ENCODE measurements at places on chromosomes 12 and 14. TPM values are rescaled to one million over a fixed set of nuclear protein-coding genes. Genes with fewer than 3 reads are reported as not detected.
A peak's percentile ranks its signal among the peaks of the same experiment; 100 is the strongest.

The FGF6 gene
- total RNA-seq, result not detected

DNA sequence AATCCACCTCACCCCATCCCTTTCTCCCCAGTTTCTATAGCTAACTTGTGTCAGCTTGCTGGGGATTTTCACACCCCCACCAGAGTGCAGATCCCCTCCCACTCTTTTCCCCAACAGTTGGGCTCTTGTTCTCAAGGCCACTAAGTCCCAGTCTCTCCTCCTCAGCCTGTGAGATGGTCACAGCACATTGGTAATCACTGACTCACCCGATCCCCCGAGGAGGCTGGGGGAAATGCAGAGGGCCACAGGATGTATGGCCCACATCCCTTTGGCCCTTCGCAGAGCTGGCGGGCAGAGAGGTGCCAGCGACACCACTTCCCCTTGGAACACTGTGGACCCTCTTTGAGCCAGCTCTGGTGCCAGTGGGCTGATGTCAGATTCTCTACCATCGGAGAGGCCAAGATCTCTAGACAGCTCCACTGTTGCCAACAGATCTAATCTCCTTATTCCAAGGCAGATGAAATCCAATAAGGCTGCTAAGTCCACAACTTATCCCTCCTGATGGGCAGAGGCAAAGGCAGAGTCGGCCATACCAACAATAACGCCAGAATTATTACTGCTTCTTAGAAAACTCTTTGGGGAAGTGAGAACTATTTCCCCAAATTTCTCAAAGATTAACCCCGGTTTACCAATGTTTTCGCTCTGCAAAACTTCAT lies 1.6 kb downstream of the FMNL3 start:
- peak; percentile 30 for DNase-seq

GRCh38 chr12:75489613-75490210 lies 9.2 kb downstream of the GLIPR1 start:
- DNase-seq, result no peak

The SERPINA12 gene
- total RNA-seq, result not detected

The AQP2 gene
- total RNA-seq, result not detected

The PMCH gene
- total RNA-seq, result not detected

The FAM90A1 gene
- total RNA-seq, result not detected

The OR6C70 gene
- total RNA-seq, result not detected

The GIT2 gene
- total RNA-seq, result 40.1 TPM

The SLC25A21 gene
- 0.82 TPM for total RNA-seq

DNA sequence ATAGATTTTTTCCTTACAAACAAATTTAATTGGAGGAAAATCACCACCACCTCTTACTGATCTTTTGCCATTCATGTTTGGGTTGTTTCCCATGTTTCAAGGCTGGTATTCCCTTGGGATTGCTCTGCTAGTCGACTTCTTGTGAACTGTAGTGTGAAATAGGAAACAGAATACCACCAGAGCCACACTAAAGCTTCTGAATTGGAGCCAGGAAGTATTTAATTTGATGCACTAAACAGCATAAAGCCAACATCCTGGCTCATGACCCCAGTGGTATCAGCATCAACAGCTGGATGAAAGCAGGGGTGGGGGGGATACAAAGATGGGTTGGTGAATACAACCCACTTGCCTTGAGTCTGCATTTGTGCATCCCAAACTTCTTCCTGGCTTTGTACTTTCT lies 127.5 kb downstream of the TBC1D30 start:
- no peak for DNase-seq

DNA sequence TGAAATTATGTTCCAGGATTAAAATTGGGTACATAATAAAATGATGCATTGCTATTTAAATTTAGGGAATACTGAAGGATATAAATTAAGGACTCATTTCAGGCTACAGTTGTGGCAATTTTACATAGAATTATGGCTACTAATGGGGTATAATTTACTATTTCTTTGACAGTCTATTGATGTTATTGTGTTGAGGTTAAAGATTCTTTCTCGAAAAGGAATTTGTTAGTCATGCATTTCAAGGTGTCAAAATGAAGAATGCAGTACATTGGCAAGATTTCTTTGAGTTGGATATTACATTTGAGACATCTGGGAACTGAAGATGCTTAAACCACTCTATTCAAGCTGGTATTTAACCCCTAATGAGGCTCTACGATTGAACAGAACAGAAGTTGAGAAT lies 28.3 kb downstream of the SLC5A8 start:
- no peak for DNase-seq

- DNase-seq, result no peak
Observed at GRCh38 chr14:64848239-64848638, 31.5 kb downstream of the SPTB start.

The CHGA gene
- total RNA-seq, result 9.2 TPM

GRCh38 chr12:40831916-40832315 lies 139.7 kb downstream of the CNTN1 start:
- DNase-seq, result no peak

GRCh38 chr12:113268136-113268535 lies 46.9 kb downstream of the TPCN1 start:
- no peak for DNase-seq

The TRMT5 gene
- total RNA-seq, result 10.4 TPM

The CYP27B1 gene
- total RNA-seq, result 2.5 TPM

The TNFAIP2 gene
- 25.1 TPM for total RNA-seq

The BTBD7 gene
- 44.3 TPM for total RNA-seq

The ABCC9 gene
- total RNA-seq, result 9.4 TPM

GRCh38 chr12:106845902-106846301 lies 71.4 kb downstream of the RIC8B start:
- DNase-seq, result no peak

- DNase-seq, result no peak
Observed at GRCh38 chr14:98935921-98936320, 336.1 kb downstream of the BCL11B start.

- DNase-seq, result peak; percentile 39
Observed at GRCh38 chr14:52446355-52446754, 106.0 kb downstream of the TXNDC16 start.

The PYGL gene
- 10.8 TPM for total RNA-seq

DNA sequence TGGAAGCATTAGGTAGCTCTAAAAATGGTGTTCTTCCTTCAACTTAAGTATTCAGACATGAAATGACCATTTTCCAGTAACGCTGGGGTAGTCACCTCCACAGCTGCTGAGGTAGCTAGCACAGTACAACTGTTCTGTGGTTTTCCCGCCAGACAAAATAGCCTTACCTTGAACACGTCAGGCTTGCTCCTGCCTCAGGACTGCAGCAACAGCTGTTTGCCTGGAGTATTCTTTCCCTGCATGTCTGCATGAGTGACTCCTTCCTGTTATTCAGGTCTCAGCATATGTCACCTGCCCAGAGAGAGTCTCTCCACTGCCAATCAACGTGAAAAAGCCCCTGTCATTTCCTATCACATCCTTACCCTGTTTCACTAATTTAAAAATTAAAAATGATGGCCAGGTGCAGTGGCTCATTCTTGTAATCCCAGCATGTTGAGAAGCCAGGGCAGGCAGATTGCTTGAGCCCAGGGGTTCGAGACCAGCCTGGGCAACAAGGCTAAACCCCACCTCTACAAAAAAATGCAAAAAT lies 37.9 kb downstream of the WDR89 start:
- DNase-seq, result no peak

DNA sequence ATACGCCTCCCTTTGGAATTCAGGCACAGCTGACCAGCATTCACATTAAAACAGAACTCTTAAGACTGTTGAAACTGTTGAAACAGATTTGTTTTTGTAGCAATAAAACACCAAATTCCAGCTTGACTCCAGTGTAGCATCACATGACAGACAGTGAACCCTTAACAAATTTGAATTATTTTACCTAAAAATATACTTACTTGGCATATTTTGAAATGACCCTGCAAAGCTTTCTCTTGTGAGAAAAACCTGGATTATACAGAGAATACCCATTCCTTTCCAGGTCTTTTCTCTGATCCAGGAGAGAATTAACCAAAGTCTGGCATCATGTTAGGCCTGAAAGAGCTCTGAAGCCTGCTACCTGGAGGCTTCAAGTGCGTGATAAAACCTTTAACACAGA lies 410.3 kb downstream of the FOXG1 start:
- DNase-seq, result no peak

The ANKRD52 gene
- 28.7 TPM for total RNA-seq

The AICDA gene
- not detected for total RNA-seq

The EPYC gene
- not detected for total RNA-seq

DNA sequence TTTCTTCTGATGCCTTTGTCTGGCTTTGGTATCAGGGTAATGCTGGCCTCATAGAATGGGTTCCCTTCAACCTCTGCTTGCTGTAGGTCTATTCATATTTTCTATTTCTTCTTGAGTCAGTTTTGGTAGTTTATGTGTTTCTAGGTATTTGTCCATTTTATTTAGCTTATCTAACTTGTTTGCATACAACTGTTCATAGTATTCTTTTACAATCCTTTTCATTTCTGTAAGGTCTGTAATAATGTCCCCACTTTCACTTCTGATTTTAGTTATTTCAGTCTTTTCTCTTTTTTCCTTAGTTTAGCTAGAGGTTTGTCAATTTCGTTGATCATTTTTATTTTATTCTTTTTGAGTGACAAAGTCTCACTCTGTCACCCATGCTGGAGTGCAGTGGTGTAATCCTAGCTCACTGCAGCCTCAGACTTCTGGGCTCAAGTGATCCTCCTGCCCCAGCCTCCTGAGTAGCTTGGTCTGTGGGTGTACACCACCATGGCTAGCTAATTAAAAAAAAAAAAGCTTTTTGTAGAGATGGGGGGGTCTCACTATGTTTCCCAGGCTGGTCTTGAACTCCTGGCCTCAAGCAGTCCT lies 11.7 kb downstream of the TTLL5 start:
- DNase-seq, result no peak

- DNase-seq, result no peak
Observed at GRCh38 chr12:55696141-55696540, 11.6 kb downstream of the ITGA7 start.

GRCh38 chr12:96056646-96057455 lies 21.5 kb upstream of the LTA4H start:
- no peak for DNase-seq

- no peak for DNase-seq
Observed at GRCh38 chr14:65357113-65357512, 55.4 kb upstream of the FUT8 start.

DNA sequence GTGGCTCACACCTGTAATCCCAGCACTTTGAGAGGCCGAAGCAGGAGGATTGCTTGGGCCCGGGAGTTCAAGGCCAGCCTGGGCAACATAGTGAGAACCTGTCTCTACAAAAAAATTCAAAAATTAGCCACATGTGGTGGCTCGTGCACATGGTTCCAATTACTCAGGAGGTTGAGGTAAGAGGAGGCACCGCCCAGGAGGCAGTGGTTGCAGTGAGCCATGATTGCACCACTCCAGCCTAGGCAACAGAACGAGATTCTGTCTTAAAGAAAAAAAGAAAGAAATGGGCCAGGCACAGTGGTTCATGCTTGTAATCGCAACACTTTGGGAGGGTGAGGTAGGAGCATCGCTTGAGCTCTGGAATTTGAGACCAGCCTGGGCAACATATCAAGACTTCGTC lies 33.5 kb downstream of the MAP1LC3B2 start:
- DNase-seq, result no peak

DNA sequence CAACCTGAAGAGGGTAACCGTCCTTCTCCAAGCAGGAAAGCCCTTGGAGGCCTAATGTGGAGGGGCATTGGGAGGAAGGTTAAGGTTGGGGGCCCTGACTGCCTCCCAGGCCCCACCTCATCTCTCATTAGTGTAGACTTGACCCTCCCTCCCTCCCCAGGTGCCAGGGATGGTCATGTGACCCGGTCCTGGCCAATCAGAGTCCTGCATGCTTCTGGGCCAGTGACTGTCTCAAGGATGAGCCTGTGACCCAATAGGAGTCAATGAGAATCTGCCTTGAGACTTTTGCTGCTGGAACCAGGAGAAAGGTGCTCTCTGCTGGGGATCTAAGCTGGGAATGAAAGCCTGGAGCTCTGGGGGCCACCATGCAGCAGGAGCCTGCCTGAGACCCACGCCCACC lies 70.8 kb downstream of the NCOR2 start:
- DNase-seq, result no peak

GRCh38 chr12:107501681-107502080 lies 183.9 kb upstream of the PWP1 start:
- DNase-seq, result no peak
